ENCODE measurements at places on chromosomes 16 and 17.

DNA sequence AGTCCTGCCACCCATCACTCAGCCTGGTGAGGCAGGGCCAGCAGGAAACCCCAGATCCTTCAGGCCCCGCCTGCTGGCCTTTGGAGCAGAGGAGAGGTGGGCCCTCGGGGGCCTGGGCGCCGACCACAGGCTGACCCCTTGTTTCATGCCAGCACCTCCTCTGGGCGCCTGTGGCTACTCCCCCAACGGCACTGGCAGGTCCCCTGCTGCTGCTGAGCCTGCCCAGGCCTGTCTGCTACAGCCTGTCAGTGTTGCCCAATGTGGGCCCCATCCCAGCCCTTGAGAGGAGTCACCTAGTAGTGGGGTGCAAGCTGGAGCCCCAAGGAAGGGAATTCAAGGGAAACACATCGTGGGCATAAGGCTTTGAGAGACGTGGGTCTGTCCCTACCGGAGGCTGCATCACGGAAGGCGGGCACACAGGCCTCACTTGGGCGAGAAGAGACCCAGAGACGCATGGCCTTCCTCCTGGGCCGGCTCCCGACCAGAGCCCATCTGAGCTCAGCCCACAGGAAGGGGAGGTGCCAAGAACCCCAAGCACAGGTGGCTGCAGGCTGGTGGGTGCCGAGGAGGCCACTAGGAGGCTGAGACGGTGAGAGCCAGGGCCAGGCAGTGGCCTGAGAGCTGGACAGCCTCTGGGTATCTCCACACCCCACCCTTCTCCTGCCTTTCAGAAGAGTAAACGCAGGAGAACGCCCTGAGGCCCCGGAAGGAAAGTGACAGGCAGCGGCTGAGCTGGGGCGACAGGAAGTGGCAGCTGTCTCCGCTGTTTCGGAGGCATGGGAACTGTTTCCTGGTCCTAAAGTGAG lies 8.0 kb upstream of the FASN start:
- DNase-seq, result peak; percentile 82

DNA sequence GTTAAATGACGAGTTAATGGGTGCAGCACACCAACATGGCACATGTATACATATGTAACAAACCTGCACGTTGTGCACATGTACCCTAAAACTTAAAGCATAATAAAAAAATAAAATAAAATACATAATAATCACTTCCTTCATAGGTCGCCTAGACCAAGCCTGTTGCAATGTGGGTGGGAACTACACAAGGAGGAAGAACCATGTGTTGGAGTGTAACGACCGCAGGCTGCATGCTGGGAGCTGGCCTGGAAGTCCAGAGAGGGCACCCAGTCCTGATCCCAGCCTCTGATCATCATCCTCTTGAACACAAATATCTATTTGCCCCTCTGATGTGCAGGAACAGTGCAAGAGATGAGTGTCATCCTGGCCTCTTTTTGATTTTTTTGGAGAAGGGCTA lies 224.7 kb upstream of the ASIC2 start:
- no peak for DNase-seq

DNA sequence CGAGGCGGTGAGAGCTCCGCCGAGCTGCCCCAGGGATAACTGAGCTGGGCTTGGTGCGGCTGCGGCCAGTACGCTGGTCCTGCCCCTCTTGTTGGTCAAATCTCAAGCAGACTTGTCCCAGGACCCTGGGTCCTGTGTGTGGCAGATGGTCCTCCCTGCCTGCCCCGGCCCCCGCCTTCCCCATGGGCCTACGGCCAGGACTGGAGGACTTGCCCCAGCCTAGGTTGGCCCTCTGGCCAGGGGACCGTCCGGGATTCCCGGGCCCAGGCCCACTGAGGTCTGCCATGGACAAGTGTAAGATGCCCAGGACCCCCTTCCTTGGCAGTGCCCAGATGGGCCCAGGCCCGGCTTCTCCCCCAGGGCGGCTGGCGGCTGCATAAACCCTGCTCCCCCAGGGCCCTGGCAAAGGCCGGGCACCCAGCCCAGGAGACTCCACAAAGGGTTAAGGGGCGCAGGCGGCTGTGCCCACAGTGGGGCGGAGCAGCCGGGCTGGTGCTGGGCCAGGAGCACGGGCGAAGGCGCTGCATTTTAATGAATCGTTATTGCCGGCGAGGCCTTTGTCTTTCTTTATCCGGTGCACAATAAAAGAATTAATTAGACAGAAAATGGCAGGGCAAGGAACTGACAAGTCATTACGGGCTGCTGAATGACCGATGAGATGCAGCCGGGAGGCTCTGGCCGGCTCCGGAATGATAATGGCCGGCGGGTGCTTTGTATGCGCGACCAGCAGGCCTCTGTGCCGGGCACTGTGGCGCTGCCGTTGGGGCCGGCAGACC lies 9.1 kb downstream of the SOX8 start:
- no peak for DNase-seq

DNA sequence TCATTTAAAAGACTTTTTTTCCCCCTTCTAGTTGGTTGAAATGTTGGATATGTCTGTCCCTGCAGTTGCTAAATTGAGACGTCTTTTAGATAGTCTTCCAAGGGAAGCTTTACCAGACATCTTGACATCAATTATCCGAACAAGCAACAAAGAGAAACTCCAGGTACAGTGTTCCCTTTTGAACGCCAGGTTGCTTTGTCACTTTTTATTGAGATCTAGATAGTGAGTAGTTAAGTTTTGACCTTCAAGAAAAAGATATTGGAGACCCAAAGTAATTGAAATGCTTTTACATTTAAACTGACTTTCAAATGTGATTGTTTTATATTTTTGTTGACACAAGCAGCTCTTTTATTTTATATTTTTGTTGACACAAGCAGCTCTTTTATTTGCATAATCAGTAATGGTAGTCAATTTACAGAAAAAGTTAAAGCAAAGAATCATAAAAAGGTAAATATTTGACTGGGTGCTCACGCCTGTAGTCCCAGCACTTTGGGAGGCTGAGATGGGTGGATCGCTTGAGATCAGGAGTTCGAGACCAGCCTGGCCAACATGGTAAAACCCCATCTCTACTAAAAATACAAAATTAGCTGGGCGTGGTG lies 9.3 kb upstream of the ABCC11 start:
- DNase-seq, result no peak

GRCh38 chr17:38604479-38605403 lies 1.0 kb downstream of the SRCIN1 start:
- no peak for DNase-seq

DNA sequence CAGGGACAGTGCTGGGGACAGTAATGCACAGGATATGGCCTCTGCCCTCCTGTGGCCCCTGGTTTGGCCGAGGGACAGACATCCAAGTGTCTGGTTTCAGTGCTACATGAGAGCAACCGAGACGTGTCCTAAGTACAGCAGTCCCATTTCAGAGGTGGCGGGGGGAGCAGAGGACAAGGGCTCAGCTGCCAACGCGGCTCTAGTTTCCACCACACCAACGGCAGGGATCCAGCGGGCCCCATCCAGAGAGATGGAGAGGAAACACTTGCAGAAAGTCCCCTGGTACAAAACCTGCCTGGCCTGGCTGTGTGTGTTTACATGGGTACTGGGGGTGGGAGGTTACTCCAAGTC lies 125.8 kb upstream of the SMURF2 start:
- no peak for DNase-seq

GRCh38 chr17:1147664-1148063 lies 32.1 kb downstream of the ABR start:
- no peak for DNase-seq

GRCh38 chr17:3813171-3813570 lies 12.2 kb upstream of the ITGAE start:
- peak; percentile 34 for DNase-seq

DNA sequence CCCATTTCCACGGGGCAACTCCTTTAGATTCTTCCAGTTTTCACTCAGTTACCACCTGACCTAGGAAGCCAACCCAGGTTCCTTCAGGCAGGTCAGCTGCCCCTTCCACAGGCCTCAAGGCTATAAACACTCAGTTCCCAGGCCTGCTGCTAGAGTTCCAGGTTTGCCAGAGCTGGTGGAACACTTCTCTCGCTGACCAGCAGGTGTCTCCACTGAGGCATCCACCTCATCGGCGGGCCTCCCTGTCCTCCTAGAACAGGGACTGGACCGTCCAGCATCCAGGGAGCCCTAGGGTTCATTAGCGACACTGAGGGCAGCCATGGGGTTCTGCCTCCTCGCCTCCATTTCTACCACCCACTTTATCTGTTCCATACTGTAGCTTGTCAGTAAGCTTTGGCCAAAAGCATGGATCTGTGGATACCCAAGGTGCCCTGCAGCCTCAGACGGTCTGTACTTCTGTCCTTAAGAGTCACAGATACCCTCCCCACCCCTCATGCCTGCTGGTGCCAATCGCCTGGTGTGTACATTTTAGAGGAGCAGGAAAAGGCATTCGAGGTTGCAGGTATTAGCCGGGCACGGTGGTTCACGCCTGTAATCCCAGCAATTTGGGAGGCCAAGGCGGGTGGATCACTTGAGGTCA lies 29.0 kb downstream of the PIMREG start:
- DNase-seq, result peak; percentile 75

GRCh38 chr16:35391328-35391727 lies 1931.9 kb downstream of the TP53TG3F start:
- DNase-seq, result peak; percentile 41

GRCh38 chr17:65560628-65561451 lies 608 bp downstream of the AXIN2 start:
- peak; percentile 64 for DNase-seq

DNA sequence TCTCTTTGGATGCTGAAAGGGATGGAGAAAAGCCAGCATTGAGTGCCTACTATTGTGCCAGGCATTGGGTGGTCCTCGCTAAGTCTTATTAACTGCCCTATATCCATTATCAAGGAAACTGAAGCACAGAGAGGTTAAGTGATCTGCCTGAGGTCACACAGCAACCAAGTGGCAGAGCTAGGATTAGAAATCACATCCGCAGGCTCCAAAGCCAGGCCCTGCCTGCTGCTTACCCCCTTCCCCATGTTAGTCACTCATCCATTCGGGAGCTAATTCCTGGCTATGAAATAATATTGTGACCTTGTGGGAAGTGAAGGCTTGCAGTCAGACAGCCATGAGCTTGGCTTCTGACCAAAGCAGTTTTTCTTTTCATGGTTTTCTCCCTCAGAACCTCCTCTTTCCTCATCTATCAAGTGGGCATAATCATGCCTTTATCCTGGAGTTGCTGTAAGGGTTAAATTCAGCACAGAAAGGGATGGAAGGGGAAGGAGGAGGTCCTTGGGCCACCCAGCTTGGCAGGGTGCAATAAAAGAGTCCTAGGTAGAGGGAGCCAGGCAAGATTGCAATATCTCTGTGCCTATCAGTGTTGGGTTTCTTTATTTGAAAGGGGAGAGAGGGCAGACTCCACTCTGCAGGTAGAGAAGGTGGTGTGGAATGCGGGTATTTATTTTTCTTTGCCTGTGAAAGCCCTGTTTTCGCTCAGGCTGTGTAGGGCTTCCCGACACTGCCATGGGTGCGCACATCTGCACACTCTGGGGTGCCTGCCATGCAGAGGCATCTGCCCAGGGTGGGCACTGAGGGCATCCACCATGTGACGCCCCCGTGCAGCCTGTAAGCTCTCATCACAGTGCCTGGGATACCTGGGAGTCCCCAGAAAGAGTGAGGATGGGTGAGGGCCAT lies 11.3 kb downstream of the RAI1 start:
- no peak for DNase-seq

DNA sequence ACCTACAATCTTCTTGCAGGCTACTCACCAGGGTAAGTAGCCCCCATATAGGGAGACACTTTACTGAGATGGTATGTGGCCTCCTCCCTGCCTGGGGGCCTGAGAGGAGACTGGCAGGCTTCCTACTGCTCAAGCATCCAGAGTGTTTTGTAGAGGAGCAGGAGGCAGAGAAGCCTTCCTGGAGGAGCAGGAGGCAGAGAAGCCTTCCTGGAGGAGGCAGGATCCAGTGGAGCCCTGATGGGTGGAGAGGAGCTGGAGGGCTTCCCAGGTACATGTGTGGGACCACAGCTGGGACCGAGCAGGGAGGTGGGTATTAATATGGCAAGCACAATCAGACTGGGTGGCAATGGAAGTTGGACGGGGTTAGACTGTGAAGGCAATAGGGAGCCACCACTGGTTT lies 2.1 kb upstream of the ADGRG5 start:
- DNase-seq, result peak; percentile 41

DNA sequence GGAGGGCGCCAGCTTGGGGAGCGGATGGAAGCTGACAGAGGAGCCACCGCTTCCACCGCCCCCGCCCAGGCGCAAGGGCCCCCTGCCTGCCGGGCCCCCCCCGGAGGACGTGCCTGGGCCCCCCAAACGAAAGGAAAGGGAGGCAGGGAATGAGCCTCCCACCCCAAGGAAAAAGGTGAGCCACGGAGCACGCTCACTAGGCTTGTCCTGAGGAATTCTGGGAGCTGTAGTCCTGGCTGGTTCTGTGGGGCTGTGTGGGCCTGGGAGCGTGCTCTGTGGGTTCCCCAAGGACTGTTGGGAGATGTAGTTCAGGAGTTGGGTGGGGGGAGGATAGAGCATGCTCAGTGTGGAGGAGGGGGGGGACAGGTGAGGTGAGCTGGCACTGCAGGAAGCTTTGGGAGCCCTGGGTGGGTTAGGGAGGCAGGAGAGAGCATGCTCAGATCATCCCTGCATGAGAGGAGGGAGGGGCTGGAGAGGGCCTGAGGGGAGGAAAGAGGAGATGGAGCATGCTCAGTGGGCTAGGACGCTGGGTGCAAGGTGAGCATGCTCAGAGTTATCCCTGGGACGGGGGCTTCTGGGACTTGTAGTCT lies 4.5 kb downstream of the FBXL19 start:
- DNase-seq, result peak; percentile 55

DNA sequence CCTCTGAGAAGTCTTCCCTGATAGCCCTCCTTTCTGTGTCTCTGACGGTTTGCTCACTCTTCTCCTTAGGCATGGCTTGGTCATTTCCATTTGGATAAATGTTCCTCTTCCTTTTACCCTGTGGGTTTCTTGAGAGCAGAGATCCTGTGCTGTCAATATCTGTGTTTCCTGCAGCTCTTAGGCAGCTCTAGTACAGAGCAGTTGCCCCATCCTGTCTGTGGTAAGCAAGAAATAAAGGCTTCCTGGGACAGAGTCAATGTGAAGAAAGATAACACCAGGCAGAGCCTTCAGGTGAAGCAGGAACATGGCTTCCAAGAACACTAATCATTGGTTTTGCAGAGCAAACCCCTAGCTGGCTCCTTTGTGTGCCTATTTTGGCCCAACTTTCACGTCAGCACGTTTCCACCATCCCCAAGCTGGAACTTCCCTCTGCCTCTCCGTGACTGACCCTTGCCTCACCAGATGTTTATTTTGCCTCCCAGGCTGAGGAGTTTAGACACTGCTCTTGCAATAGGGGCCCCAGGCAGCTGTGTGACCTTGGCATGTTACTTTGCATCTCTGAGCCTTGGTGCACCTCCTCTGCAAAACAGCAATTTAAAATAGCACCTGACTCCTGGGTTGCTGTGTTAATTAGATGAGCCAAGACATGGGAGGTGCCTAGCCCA lies 49.6 kb upstream of the SIAH1 start:
- no peak for DNase-seq

- no peak for DNase-seq
Measured at GRCh38 chr16:88754912-88755744, 29.9 kb downstream of the PIEZO1 start.

- DNase-seq, result no peak
Measured at GRCh38 chr16:26672206-26672605, 394.5 kb upstream of the C16orf82 start.

DNA sequence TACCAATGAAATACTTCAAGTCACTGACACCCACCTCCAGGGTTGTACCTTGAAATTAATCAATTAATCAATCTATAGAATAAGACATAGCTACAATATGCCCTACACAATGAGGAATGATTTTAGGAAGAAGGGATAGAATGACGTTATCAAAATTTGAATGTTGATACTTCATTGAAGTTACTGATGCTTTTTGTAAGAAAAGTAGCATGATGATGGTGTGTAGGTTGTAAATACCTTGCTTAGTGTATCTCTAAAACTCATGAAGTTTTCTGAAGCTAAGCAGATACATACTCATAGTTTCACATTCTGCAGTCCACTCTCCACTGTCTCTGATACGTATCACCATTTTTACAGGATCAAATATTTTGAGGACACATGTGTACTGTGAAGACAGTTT lies 670.4 kb upstream of the GOT2 start:
- DNase-seq, result no peak

All from activated CD8-positive, alpha-beta memory T cell treated with anti-CD3 and anti-CD28 coated beads, Interleukin-2, amount 10 ng/mL, durations not matched to agents 7 days and 5 days (primary cell).